ENCODE measurements at places on chromosomes 7 and 10.

GRCh38 chr10:130485236-130485957 lies 349.2 kb downstream of the GLRX3 start:
- H3K36me3 ChIP-seq = no peaks in the 10 kb centered on the region
- no peaks in the 10 kb centered on the region for H3K27me3 ChIP-seq
- no peak overlapping the region for H3K27ac ChIP-seq
- DNase-seq = no peak

DNA sequence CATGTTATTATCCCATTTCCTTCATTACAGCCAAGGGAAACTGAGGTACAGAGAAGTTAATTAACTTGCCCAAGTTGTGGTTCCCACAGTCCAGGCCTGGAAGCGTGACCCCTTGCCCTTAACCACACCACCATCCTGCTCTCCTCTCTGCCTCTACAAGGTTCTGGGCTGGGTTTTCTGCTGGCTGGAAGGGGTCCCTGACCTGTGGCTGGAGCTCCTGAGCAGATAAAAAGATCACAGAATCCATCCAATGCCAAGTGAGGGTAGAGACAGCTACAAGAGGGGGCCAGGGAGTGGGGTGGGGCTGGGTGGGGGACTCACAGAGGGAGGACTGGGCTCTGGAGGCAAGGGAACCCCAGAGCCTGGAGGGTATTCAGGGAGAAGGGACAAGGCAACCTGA lies 9.7 kb downstream of the ASB10 start:
- peaks cover 2% of the 10 kb centered on the region for H3K36me3 ChIP-seq
- no peak overlapping the region for H3K4me3 ChIP-seq
- peaks cover 27% of the 10 kb centered on the region for H3K27me3 ChIP-seq

- DNase-seq = no peak
- no peak overlapping the region for H3K27ac ChIP-seq
- no peaks in the 10 kb centered on the region for H3K27me3 ChIP-seq
- peaks cover 28% of the 10 kb centered on the region for H3K36me3 ChIP-seq
- peaks cover 14% of the 10 kb centered on the region for H3K4me1 ChIP-seq
- H3K4me3 ChIP-seq = no peak overlapping the region
Measured at GRCh38 chr7:127578036-127578684, 7.2 kb downstream of the GCC1 start.

- no peak for DNase-seq
- no peak overlapping the region for H3K4me3 ChIP-seq
- H3K27me3 ChIP-seq = peaks cover 2% of the 10 kb centered on the region
- H3K36me3 ChIP-seq = no peaks in the 10 kb centered on the region
- H3K4me1 ChIP-seq = no peaks in the 10 kb centered on the region
- no peak overlapping the region for H3K27ac ChIP-seq
Measured at GRCh38 chr10:97128516-97129154, 57.1 kb downstream of the SLIT1 start.

DNA sequence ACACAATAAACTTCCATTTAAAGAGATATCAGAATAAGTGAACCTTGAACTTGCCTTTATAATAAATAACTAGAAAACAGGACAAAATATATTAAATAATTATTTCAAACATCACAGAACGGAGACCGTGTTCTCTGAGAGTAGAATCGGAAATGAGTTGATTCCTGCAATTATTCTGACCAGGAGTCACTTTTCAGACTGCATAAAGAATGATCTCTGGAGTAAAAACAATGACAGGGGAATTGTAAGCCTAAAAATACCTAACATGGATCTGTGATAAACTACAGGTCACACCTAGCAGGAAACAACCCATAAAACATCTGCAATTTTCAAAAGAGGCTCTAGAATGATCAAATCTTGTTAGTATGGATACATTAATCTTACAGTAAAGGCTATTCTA lies 577.5 kb upstream of the SORCS1 start:
- peaks cover 1% of the 10 kb centered on the region for H3K36me3 ChIP-seq
- no peak overlapping the region for H3K27ac ChIP-seq
- H3K4me1 ChIP-seq = no peaks in the 10 kb centered on the region
- no peak overlapping the region for H3K4me3 ChIP-seq
- DNase-seq = no peak
- no peaks in the 10 kb centered on the region for H3K27me3 ChIP-seq

- peaks cover 6% of the 10 kb centered on the region for H3K27me3 ChIP-seq
- H3K4me3 ChIP-seq = no peak overlapping the region
- no peaks in the 10 kb centered on the region for H3K36me3 ChIP-seq
Measured at GRCh38 chr10:133590226-133590969, 25.0 kb upstream of the SYCE1 start.

Measured in memory B cell (primary cell).